ENCODE measurements at places on chromosomes 4 and X. TPM values are rescaled to one million over a fixed set of nuclear protein-coding genes. Genes with fewer than 3 reads are reported as not detected.

GRCh38 chr4:39043861-39044363 lies 11.7 kb upstream of the TMEM156 start:
- peak overlapping the region; percentile 83 for H3K27ac ChIP-seq
- DNase-seq: peak; percentile 16
- peaks cover 43% of the 10 kb centered on the region for H3K4me1 ChIP-seq
- no peaks in the 10 kb centered on the region for H3K27me3 ChIP-seq
- H3K36me3 ChIP-seq: no peaks in the 10 kb centered on the region

GRCh38 chr4:156939801-156940200 lies 31.8 kb downstream of the PDGFC start:
- no peak for DNase-seq
- no peaks in the 10 kb centered on the region for H3K4me1 ChIP-seq
- H3K27ac ChIP-seq: no peak overlapping the region
- no peak overlapping the region for H3K4me3 ChIP-seq
- no peaks in the 10 kb centered on the region for H3K36me3 ChIP-seq

GRCh38 chr4:94477227-94477626 lies 25.5 kb downstream of the PDLIM5 start:
- H3K27me3 ChIP-seq: no peaks in the 10 kb centered on the region
- H3K36me3 ChIP-seq: no peaks in the 10 kb centered on the region
- H3K27ac ChIP-seq: no peak overlapping the region
- no peak overlapping the region for H3K4me3 ChIP-seq
- DNase-seq: no peak

The NR0B1 gene
- 5.4 TPM for total RNA-seq

The BGN gene
- total RNA-seq: 98.2 TPM

The XAGE1A gene
- total RNA-seq: not detected

DNA sequence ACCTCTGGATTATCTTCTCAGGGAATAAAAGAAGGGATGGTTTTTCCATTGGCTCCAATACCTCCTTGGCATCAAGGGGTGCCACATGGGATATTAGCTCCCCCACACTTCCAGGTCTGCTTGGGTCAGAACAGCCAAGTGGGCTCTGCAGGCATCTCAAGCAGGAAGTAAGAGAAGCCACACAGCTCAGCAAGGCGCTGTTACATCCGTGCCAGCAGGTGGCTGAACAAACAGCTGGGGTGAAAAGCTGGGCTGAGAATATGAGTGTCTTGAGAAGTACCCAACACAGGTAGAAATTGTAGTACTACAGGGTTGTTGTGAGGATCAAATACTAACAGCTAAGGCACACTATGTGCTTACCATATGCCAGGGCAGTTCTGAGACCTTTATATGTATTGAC lies 76.7 kb upstream of the TMEM150C start:
- H3K36me3 ChIP-seq: no peaks in the 10 kb centered on the region
- no peak for DNase-seq
- H3K27me3 ChIP-seq: no peaks in the 10 kb centered on the region
- H3K4me3 ChIP-seq: no peak overlapping the region

The SSX1 gene
- total RNA-seq: not detected

- H3K27me3 ChIP-seq: no peaks in the 10 kb centered on the region
- H3K36me3 ChIP-seq: no peaks in the 10 kb centered on the region
- DNase-seq: no peak
- H3K4me3 ChIP-seq: no peak overlapping the region
- no peaks in the 10 kb centered on the region for H3K4me1 ChIP-seq
- H3K27ac ChIP-seq: no peak overlapping the region
Measured at GRCh38 chrX:9310616-9311015, 154.2 kb upstream of the TBL1X start.

GRCh38 chr4:92992758-92993157 lies 689.0 kb downstream of the GRID2 start:
- H3K4me3 ChIP-seq: no peak overlapping the region
- H3K27me3 ChIP-seq: no peaks in the 10 kb centered on the region
- no peaks in the 10 kb centered on the region for H3K36me3 ChIP-seq
- no peak for DNase-seq
- no peak overlapping the region for H3K27ac ChIP-seq
- H3K4me1 ChIP-seq: no peaks in the 10 kb centered on the region

GRCh38 chrX:150074175-150074574 lies 135.9 kb upstream of the EOLA2 start:
- no peaks in the 10 kb centered on the region for H3K4me1 ChIP-seq
- H3K27me3 ChIP-seq: no peaks in the 10 kb centered on the region
- no peaks in the 10 kb centered on the region for H3K36me3 ChIP-seq
- no peak overlapping the region for H3K27ac ChIP-seq

All from adrenal gland (tissue), 19 donors.